Putamen (tissue), 1 donor: ENCODE measurements at places on chromosomes 5 and 9.

DNA sequence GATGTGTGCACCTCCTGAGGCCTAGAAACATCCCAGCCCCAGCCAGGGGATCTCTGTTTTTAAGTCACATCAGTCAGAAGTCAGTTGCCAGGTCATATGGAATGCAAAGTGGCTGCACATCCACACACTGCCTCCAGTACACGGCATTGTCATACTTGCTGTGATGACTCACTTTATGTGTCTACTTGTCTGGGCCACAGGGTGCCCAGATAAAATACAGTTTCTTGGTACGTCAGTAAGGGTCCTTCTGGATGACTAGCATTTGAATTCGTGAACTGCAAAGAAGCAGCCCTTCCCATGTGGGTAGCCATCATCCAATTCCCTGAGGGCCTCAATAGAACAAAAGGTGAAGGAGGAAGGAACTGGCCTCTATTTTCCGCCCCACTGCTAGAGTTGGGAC, 27.7 kb downstream of the AUH start:
- no peak for DNase-seq

GRCh38 chr5:14722923-14723322, 58.4 kb downstream of the OTULIN start:
- DNase-seq: no peak

- DNase-seq: no peak
Observed at GRCh38 chr5:111670826-111671492, 86.0 kb downstream of the NREP start.

DNA sequence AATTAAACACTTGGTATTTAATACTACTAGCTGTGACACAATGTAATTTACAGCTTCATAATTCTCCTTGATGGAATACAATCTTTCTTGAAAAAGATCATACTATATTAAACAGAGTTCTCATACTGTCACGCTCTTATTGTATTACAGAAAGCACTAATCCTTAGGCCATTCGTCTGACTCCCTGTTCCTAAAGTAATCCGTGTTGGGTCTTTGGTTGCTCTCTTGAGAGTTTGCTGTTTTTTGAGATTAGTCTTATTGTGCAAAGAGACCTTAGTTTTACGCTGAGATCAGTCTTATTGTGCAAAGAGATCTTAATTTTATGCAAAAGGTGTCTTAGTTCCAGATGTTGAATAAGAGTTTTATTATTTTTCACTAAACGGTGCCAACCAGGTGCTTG, 190.6 kb downstream of the ISL1 start:
- no peak for DNase-seq

GRCh38 chr9:97397220-97397619, 14.7 kb upstream of the TDRD7 start:
- DNase-seq: no peak

DNA sequence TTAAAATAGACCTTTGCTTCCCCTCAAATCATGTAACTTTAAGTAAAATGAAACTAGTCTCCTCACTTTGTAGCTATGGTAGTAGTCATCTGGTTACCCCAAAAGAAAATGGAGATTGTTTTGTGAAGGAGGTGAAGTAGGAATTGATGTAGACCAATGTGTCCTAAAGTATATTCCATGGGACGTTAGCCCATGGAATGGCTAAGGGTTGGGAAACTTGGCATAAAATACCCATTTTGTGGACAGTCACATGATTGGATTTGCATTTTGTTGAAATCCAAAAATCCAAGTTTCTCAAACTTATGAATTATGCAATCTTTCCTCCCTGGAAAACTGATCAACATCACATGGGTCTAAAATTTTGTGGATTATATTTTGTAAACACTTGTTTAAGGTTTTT, 290.6 kb downstream of the OSTF1 start:
- DNase-seq: no peak

GRCh38 chr5:173505634-173506033, 110.8 kb downstream of the BOD1 start:
- no peak for DNase-seq

DNA sequence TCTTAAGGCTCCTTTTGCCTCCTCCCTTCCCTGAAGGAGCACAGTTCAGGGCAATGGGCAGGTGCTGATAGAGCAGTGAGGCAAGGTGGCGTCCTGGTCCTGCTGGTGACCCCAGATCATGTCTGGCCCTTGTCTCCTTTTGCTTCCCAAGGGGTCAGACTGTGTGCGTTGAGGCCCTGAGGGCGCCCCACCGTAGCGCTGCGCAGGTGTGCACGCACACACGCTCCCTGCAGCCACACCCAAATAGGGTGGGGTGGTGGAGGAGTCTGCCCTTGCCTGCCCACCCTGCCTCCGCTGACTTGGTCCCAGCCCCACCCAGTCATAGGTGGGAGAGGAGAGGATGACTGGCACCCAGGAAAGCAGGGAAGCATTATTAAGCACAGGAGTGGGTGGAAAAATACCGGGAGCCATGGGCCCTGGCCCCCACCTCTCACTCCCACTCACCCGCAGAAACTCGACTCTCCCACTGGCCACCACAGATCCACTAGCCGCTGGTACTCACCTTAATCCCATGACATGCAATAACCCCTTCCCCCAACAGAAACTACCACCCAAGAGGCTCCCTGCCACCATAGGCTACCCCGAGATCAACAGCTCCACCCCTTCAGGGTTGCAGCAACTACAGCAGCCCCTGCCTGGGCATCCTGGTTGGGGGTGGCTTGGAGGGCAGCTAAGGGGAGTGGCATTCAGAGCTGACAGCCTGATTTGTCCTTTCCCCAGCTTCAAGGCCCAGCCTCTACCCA, 16.7 kb downstream of the PDLIM4 start:
- DNase-seq: no peak

- DNase-seq: no peak
Observed at GRCh38 chr5:103801681-103802080, 239.1 kb upstream of the NUDT12 start.

GRCh38 chr5:166677891-166678290, 1613.6 kb upstream of the WWC1 start:
- no peak for DNase-seq

- no peak for DNase-seq
Observed at GRCh38 chr5:82799361-82800077, 277.7 kb downstream of the TMEM167A start.

GRCh38 chr5:43227655-43228054, 35.6 kb downstream of the NIM1K start:
- no peak for DNase-seq

GRCh38 chr5:145260670-145261069, 574.5 kb downstream of the PRELID2 start:
- no peak for DNase-seq

- DNase-seq: no peak
Observed at GRCh38 chr5:38692781-38693527, 136.5 kb upstream of the LIFR start.

- no peak for DNase-seq
Observed at GRCh38 chr5:16853518-16853917, 82.6 kb downstream of the MYO10 start.
